GM23338 (cell line): ENCODE measurements at places on chromosomes 12 and 14. TPM values are rescaled to one million over a fixed set of nuclear protein-coding genes. Genes with fewer than 3 reads are reported as not detected.

DNA sequence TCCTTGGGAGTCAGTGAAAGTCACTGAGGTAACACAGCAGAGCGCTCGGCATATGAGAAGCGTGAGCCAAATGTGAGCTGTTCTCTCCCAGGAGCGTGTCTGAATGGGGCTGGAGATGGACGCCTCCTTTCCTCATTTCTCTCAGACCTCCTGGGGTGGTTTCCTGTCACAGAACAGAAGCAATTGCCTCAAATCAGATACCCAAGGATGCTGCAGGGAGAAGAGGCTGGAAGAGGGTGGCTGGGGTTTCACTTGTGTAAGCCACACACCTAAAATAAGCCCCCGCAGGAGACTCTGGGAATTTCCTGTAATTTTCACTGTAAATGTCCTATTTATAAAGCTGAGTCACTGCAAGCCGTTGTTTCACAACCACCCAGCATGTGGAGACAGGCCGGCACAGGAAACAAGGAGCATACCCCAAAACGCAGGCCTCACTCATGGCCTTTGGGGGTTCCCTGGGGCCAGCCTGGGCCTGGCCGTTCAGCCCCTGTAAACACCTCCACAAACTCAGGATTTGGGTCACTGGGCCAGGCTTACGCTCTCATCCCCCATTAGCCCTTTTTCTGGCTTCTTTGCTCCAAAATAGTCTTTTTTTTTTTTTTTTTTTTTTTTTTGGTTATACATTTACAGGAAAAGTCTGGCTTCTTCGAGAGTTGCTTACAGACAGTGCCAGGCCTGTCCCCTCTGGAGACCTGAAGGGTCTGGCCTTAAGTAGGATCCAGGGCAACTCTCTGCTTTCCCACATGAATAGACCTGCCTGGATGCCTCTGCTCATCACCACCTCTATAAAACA, 55.3 kb downstream of the VCPKMT start:
- peak; percentile 80 for DNase-seq

DNA sequence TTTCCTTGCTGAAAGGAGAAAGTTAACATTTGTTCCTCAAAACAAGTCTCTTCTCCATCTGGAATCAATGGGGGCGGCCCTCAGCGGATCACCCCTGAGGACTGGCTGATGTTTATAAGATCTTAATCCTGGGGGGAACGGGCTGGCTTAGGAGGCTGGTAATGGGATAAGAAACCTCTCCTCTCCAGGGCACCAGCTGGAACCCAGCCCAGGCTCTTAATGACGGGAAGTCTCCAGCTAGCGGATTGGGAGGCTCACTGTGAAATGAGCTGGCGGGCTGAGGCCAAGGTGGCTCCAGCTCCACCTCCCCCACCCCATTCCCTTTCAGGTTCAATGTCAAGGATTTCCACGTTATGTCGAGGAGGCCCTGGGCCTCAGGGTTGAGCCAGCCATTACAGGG, 1133.0 kb downstream of the VRK1 start:
- DNase-seq = no peak

GRCh38 chr12:58804749-58805148, 115.6 kb downstream of the LRIG3 start:
- DNase-seq = peak; percentile 56

DNA sequence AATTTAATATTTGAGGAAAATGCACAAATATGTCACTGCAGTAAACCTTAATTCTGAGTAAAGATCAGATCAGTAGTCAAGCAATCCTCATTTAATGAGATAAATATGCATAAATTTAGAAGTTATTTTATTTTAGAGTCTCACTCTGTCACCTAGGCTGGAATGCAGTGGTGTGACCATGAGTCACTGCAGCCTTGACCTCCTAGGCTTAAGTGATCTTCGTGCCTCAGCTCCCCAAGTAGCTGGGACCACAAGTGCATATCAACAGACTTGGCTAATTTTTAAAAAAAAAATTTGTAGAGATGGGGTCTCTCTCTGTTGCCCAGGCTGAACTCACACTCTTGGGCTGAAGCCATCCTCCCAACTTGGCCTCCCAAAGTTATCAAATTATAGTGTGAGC, 41.3 kb downstream of the LMO3 start:
- DNase-seq = no peak

GRCh38 chr14:75371297-75371696, 56.5 kb upstream of the JDP2 start:
- DNase-seq = no peak

DNA sequence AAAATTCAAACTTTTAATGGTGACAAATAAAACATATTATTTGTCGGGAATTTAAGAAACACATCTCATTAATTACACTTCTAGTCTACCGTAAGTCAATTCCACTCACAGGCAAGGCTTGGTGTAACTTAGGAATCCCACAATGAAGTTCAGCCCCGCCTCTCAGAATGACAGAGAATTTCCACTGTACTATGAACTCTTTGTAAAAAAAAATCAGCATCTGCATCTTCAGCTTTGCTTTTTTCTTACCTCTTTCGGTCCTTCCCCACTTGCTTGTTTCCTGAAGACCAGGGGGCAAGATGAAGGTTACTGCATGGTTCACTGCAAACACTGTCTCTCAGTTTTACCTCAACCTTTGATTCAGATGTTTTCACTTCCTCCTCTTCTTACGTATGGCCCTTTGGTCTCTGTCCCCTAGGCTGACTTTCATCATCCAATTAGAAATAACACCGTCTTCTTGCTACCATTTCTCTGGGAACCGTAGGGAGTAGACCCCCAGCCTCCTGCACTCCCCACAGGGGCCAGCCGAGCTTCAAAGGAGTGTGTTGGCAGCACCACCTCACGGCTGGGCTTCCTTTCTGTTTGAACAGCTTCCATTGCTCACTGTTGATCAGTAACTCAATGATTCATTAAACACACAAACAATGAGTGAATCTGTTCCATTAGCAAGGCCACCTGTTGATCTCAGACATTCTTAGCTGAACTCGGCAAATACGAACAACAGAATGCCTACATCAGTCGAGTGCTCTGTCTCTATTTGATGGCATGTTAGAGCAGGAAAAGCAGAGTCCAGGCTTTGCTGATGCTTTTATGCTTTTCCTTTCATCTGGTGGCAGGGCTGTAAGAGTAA, 343.0 kb downstream of the BMP4 start:
- DNase-seq = peak; percentile 19

DNA sequence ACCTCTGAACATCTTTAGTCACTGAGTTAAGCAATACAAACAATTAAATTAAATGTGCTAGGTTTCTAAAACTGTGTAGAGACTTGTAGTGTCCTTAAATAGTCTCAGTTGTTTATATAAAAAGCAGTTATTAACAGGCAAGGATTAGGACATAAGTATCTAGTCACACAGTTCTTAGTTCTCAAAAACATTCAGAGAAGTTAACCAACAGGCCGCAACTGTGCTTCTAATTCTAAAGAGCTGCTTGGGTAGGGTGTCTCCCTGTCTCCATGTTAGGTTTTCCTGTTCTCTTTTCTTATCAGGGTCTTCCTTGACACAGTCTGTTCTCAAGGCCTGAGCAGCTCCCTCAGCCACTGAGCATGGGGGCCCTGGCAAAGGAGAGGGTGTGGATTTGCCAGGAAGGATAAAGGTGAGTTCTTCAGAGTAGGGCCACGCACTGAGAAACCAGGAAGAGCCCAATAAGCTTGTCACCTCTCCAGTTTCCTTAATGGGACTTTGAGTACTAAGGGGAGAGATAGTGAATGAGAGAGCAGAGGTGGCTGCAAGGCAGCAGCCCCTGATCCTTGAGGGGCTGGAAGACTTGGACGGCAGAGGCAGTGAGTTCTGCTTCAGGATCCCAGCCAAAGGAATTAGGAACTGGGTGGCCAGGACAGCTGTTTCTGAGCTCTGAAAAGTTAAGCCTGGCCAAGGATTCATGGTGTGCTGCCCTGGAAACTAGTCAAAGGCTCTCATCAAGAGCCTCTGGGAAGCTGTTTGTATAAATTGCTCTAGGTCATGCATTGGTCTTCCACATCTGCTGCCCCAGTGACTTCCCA, 177.3 kb downstream of the MYRFL start:
- no peak for DNase-seq

- no peak for DNase-seq
These were observed 163.1 kb upstream of the TMPO start for GRCh38 chr12:98352218-98352811.

- DNase-seq = no peak
These were observed 7.5 kb downstream of the REC8 start for GRCh38 chr14:24179294-24179960.

DNA sequence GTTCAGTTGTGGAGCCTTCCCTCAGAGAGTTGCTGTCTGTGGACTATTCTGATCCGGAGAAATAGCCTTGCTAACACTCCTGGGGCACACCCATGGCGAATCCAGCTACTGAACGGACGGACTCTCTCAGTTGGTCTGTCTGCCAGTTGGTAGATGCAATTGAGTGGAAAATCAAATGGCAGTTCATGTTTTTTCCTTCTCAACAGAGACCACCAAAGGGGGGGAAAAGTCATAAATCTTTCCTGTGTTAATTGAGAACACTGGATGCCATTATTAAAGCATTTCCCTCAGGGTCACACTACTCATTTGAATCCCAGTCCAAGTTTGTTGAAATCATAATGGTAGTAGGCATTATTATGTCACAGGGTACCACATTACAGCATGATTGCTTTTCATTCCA, 354.3 kb upstream of the FAR2 start:
- DNase-seq = no peak

The TEP1 gene
- 8.5 and 12.9 TPM in 2 replicates for total RNA-seq

The SOAT2 gene
- total RNA-seq = not detected in 2 replicates

The SLCO1A2 gene
- total RNA-seq = 10.8 and 25.2 TPM in 2 replicates

The ANKS1B gene
- 5.8 and 18.6 TPM in 2 replicates for total RNA-seq

The BBOF1 gene
- total RNA-seq = 0.24 TPM in 1 of 2 replicates, not detected in the other

The IL26 gene
- total RNA-seq = not detected in 2 replicates

The EID3 gene
- 3.4 and 8.8 TPM in 2 replicates for total RNA-seq
